Tibial nerve (tissue), 4 donors: ENCODE measurements at places on chromosomes 1 and 21. TPM values are rescaled to one million over a fixed set of nuclear protein-coding genes. Genes with fewer than 3 reads are reported as not detected.

- H3K27me3 ChIP-seq = no peaks in the 10 kb centered on the region
- H3K4me1 ChIP-seq = no peaks in the 10 kb centered on the region
- H3K36me3 ChIP-seq = no peaks in the 10 kb centered on the region
Measured at GRCh38 chr1:173191011-173191705, 16.0 kb downstream of the TNFSF4 start.

The POU3F1 gene
- 23.9 TPM for total RNA-seq

The ZFP69B gene
- total RNA-seq = 2.3 TPM

The LIPI gene
- not detected for total RNA-seq

- no peaks in the 10 kb centered on the region for H3K4me1 ChIP-seq
- no peak for DNase-seq
- no peak overlapping the region for H3K27ac ChIP-seq
- H3K36me3 ChIP-seq = peaks cover 15% of the 10 kb centered on the region
Measured at GRCh38 chr1:182890927-182891610, 51.9 kb downstream of the DHX9 start.

The S100A16 gene
- 53.2 TPM for total RNA-seq

DNA sequence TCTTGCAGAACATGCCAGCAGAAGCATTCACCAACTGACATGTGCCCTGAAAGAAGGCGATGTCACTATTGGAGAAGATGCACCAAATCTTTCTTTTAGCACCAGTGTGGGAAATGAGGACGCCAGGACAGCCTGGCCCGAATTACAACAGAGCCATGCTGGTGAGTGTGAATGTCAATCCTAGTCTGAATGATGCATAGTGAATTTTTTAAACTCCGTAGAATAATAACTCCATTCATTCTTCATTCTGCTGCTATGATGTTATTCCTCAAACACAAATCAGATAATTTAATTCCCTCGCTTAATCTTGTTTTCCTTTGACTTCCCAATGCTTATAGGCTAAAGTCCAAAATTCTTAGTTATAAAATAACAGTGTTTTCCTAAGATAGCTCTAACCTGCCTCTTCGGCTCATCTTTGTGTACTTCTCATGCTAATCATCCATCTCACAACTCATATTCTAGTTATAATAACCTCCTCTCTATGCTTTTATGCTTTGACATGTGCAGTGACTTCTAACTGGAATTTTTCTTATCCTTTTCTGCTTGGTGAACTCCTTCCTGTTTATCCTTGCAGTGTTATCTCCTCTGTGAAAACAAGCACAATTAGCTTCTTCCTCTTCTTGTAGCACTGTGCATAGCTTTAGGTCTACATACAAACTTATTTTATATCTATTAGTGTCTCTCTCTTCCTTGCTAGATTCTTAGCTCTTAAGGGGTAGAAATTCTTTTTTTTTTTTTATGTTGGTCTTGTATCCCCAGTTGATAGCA lies 14.4 kb downstream of the SDCCAG8 start:
- no peak for DNase-seq
- H3K4me1 ChIP-seq = peaks cover 16% of the 10 kb centered on the region
- H3K27me3 ChIP-seq = no peaks in the 10 kb centered on the region
- no peak overlapping the region for H3K27ac ChIP-seq
- H3K36me3 ChIP-seq = peaks cover 4% of the 10 kb centered on the region

The SMPDL3B gene
- total RNA-seq = not detected

- no peak for DNase-seq
- H3K27me3 ChIP-seq = no peaks in the 10 kb centered on the region
- no peaks in the 10 kb centered on the region for H3K36me3 ChIP-seq
Measured at GRCh38 chr1:93001893-93002292, 40.6 kb upstream of the DIPK1A start.

DNA sequence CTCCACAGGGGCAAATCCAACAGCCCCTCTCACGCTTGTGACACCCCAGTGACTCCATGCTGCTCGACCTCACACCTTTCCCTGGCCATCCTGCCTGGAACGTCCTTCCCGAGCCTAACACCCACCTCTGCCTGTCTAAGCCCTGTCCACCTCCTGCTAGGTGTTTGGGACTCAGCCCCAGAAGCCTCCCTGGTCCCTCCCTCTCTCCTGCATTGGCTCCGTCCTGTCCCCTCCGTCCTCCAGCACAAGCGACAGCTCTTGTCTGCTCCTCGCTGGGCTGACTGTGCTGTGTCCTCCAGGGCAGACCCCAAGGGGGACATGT lies 102.0 kb upstream of the IFFO2 start:
- DNase-seq = no peak
- H3K27me3 ChIP-seq = no peaks in the 10 kb centered on the region
- H3K36me3 ChIP-seq = no peaks in the 10 kb centered on the region
- H3K4me1 ChIP-seq = no peaks in the 10 kb centered on the region
- no peak overlapping the region for H3K27ac ChIP-seq
- no peak overlapping the region for H3K4me3 ChIP-seq
